ENCODE measurements at places on chromosomes 11 and 22. TPM values are rescaled to one million over a fixed set of nuclear protein-coding genes. Genes with fewer than 3 reads are reported as not detected.

LYVE1 gene
- total RNA-seq, result 16.8 TPM

TRIM51 gene
- not detected for total RNA-seq

APOBEC3H gene
- total RNA-seq, result not detected

DNA sequence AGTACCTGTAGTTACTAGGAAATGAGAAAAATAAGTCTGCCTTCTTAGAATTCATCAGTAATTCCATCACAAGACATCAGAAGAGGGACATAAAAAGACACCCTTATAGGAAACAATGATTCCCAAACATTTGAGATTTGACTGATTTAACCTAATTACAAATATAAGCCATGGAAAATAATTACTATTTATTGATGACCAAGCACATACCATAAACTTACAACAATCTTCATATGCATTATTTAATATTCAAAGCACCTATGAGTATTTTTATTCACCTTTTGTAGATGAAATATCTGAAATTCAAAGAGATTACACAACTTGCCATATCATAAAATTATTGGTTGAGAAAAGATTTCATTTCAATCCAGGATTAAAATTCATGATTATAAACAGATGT, 14.6 kb upstream of the OR52D1 start:
- DNase-seq, result no peak

GRCh38 chr11:76269247-76269646, 62.9 kb upstream of the WNT11 start:
- no peak for DNase-seq

GRCh38 chr11:44416776-44417175, 106.8 kb upstream of the ALX4 start:
- no peak for DNase-seq

- DNase-seq, result no peak
These were observed 905.5 kb upstream of the RAG2 start for GRCh38 chr11:37503411-37504059.

DNA sequence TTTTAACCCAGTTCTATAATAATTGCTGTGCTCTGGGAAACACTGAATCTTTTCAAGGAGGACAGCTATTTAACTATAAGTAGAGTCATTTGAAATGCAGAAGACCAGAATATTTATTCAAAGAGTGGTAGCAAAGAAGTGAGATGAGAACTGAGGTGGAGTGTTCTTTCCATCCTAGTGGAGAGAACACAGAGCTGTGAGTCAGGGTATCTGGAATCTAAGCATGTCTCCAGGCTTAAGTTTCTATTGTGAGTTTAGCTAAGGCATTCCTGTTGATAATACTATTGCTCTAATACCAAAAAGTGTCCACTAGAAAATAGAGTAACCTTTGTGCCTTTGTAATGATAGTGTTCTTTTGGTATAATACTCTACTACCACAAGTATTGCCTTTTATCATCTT, 32.4 kb downstream of the JAM3 start:
- no peak for DNase-seq

DNA sequence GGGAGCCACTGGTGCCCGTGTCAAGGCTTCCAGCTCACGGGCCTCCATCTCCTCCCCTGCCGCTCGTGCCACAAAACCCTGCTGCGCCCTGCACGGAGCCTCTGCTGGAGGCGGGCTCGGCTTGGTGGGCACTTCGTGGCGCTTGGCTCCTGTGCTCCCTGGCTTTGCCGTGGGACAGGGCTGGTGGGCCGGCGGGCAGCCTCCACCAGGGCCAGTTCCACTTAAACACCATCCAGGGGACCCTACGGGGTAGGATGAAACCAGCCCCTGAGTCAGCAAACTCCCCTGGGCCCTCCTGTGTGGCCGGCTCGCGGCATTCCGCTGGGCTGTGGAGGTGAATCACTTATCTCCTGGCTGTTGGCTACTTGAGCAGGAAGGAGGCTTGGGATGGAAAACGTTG, 1304.6 kb downstream of the BRD1 start:
- no peak for DNase-seq
